ENCODE measurements at places on chromosomes 3 and 15. TPM values are rescaled to one million over a fixed set of nuclear protein-coding genes. Genes with fewer than 3 reads are reported as not detected.

DNA sequence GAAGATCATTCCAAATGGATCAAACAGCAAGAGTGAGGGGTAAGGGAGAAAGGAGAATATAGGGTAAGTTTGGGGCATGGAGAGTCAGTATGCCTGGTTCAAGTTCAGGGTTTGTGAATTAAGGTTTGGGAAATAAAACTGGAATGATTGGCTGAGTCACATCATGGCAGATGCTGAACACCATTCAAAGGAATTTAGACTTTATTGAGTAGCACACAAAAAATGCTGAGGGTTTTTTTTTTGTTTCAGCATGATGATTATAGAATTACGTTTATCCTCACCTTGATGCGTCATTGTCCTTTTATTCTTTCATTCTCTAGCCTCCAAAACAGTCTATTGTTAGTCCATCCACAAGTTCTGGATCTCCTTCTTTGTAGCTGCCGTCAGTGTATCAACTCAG lies 220.0 kb upstream of the UMPS start:
- DNase-seq = no peak

MUC20 gene
- 1.2 TPM for polyA plus RNA-seq

NAALADL2 gene
- not detected for polyA plus RNA-seq

DNA sequence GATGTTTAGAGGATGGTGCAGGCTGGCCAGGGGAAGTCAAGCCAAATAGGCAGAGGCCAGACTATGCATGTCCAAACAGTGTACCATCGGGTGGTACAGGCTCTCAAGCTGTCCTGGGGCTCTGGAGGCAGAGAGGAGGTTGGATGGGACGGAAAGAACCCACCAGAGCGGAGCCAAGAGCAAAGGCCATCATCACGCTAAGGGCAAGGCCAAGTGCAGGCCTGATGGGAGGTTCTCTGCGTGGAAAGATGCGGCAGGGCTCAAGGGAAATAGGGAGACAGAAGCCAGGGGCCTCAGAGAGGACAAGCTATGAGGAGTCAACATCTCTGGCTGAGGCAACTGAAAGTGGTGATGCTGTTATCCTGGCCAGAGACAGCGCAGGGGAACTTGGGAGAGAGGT lies 102.7 kb downstream of the ASB7 start:
- DNase-seq = no peak

DNA sequence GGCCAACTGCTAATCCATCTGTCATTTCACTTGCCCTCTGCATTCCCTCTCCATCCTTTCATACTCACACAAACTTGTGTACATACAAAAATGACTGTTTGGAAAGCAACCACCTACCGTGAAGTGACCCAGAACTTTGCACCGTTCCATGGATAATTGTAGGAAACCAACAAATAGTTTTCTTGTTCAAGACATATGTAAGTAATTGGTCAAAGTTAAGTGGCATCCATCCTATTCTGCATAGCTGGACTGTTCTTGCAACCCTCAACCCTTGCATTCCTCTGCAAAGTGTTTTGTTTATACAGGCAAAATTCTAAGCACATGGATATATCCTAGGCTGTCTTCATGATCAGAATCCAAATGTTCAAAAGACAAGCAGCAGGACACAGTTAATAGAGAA lies 592.5 kb downstream of the MECOM start:
- DNase-seq = no peak

MAP1A gene
- 0.05 TPM for polyA plus RNA-seq

DNA sequence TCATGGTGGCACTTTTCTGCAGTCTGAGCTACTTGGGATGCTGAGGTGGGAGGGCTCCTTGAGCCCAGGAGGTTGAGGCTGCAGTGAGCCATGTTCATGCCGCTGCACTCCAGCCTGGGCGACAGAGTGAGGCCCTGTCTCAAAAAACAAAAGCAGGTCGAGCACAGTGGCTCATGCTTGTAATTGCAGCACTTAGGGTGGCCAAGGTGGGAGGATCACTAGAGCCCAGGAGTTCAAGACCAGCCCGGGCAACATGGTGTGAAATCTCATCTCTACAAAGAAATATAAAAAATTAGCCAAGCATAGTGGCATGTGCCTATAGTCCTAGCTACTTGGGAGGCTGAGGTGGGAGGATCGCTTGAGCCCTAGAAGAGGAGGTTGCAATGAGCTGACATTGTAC lies 10.0 kb downstream of the UBAP1L start:
- no peak for DNase-seq

- DNase-seq = no peak
Measured at GRCh38 chr3:10925436-10926255, 66.9 kb upstream of the SLC6A1 start.

CHRNA5 gene
- polyA plus RNA-seq = not detected

ISLR2 gene
- not detected for polyA plus RNA-seq

DNA sequence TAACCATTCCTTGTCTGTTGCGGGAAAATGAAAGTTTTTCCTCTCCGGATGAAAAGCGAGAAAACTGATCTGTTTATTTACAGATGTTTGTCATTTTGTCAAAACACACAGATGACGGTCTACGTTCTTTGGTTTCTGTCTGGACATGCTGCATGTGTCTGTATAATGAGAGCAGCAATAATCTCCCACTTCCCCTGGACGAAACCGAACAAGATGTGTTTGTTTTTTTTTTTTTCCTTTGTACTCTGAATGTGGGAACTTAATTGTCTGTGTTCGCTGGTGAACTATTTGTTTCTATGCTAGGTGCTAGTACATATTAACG lies 33.6 kb downstream of the PTPRG start:
- no peak for DNase-seq

DNA sequence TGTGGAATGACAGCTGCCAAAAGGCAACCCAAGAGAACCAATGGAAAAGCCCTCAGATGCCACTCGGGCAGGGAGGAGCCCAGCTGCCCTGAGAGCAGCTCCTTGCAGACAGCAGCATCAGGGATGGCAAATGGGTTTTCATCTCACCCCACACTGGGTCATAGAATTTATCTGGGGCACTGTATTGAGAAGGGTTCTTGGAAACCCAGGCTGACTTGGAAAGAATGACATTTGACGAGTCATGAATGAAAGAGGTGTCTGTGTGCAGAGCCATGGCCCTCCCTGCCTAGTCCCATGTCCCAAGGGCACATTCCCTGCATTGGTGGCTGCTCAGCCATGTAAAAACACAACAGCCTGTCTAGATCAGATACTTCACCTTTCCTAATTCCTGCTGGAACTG lies 157.9 kb upstream of the BHLHE40 start:
- no peak for DNase-seq

DNA sequence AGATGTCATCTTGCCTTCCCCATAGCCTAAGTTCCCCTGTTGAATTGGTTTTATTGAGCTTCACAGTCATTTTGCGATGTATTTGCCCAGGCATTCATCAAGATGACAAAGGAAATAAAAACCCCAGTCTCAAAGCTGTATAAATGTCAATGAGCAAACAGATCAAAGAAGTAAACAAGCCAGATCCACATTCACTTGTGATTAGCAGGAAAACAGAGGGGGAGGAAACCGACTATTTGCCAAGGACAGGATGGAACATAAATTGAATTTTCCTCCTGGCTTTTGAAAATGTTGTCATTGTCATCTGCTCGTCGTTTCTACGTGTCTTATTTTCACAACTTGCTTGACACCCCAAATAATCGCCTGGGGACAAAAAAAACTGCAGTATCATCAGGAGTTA lies 83.5 kb downstream of the SV2B start:
- no peak for DNase-seq

DNA sequence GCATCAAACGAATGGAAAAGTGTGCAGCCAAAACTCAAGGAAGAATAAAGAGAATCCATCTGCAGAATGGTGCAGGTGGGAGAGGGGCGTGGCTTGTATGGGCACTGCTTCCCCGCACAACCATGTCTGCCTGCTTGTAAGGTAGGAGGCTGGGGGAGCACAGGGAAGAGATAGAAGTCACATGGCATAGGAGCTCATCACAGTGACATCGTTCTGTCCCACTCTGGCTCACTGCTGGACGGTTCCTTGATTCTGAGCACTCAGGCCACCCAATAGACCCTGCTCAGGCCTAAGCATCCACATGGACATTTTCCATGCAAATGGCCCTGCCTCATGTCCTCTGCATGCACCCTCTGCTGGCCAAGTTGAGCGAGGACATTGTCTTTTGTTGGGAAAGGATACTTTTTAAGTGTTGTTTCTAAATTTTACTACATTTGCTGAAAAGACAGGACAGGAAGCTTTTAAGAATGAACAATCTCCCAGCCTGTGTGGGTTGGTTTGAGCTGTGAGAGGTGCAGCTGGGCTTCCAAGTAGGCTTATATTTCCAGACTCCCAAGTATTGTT lies 3.1 kb downstream of the MYLK start:
- DNase-seq = no peak

- DNase-seq = no peak
Measured at GRCh38 chr3:150449169-150449721, 41.1 kb downstream of the TSC22D2 start.

TRH gene
- not detected for polyA plus RNA-seq

GRCh38 chr15:69530991-69531664 lies 78.5 kb downstream of the RPLP1 start:
- DNase-seq = no peak

DNA sequence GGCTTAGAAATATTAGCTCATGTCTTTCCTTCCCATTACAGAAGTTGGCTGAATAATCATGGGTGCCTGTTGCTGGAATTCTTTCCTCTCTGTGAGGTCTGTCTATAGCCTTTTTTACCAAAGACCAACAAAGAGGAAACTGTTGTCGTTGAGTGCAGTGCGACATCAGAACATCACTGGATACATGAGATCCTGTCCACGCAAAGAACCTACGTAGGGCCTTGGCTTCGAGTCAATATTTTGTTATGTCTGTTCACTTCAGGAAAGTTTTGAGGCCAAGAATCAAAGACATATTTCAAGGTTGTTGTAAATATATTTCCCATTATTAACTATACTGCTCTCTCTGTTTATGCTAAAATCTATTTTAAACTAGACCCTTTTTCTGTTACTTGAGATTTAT lies 101.5 kb upstream of the IL12A start:
- no peak for DNase-seq

CHL1 gene
- 3.6 TPM for polyA plus RNA-seq

GOLGA8J gene
- not detected for polyA plus RNA-seq

- no peak for DNase-seq
Measured at GRCh38 chr3:12501360-12502020, 17.2 kb downstream of the TSEN2 start.

P2RY14 gene
- 48.8 TPM for polyA plus RNA-seq

- no peak for DNase-seq
Measured at GRCh38 chr3:141530415-141530768, 43.6 kb downstream of the RASA2 start.

DNA sequence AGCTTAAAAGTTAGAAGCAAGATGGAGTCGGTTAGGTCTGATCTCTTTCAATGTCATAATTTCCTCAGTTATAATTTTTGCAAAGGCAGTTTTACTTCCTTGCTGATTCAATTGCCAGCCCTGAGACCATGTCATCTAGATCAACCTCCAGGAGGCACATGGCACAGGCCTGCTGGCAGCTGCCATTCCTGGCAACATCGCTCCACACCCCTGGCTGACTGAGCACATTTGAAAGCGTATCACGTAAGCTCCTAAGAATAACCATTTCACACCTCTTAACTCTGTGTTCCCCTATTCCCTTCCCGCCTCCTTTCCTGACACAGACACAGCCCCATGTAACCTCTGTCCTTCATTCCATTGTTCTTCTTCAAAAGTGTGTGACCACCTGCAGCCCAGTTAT lies 313.9 kb upstream of the CTNNB1 start:
- DNase-seq = no peak

- no peak for DNase-seq
Measured at GRCh38 chr15:79455361-79455760, 23.2 kb downstream of the MINAR1 start.

DNA sequence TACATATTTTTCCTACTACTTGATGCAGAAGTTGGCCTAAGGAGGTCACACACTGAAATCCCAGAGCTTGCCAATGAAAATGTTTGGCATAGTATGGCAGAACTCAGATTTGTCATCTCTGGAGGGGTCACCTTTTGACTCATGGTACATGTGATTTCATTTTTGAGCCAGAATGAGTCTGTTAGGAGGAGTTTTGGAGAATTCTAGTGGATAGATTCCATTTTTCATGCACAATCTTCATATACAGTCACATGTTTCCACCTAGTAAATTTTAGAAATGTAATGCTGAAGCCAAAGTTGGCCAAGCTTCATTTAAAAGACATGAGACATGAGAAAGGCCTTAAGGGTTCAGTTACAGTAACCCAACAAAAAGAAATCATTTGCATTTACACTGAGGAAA lies 97.8 kb upstream of the IGSF10 start:
- DNase-seq = no peak

CYP19A1 gene
- not detected for polyA plus RNA-seq

GRCh38 chr3:13086531-13086981 lies 13.3 kb upstream of the IQSEC1 start:
- DNase-seq = peak; percentile 57

- DNase-seq = no peak
Measured at GRCh38 chr3:110074095-110074494, 736.7 kb upstream of the DPPA4 start.

GOLGA6B gene
- not detected for polyA plus RNA-seq

- DNase-seq = no peak
Measured at GRCh38 chr15:98738689-98739401, 90.5 kb downstream of the IGF1R start.

DNA sequence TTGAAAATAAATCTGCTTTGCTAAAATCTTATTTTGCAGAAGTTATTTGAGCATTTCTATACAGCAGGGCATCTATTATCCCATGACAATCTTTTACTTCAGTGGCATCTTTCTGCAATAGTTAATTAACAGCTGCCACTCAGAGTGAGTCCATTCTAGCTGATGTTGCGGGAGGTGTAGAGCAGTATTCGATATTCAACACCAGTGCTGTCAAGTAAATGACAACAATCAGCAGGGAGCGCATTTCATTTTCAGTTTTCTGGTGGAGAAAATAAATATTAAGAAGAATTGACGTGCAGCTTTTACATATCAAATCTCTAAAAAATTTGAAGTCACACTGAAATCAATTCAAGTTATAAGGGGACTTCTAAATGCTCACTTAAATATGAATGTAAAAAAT lies 286.2 kb downstream of the CTNNB1 start:
- DNase-seq = no peak

C3orf22 gene
- not detected for polyA plus RNA-seq

EPB42 gene
- polyA plus RNA-seq = not detected

GRCh38 chr3:26588931-26589330 lies 33.6 kb upstream of the LRRC3B start:
- no peak for DNase-seq

DNA sequence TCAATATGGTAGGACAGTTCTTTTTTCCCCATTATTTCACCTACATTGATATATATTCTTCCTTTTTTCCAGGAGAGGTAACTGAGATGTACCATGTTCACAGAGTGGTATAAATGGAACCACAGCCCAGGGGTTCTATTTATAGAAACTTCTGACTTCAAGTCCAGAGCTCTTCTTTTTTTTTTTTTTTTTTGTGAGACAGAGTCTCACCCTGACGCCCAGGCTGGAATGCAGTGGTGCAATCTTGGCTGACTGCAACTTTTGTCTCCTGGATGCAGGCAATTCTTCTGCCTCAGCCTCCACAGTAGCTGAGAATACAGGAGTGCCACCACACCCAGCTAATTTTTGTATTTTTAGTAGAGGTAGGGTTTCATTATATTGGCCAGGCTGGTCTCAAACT lies 267.1 kb upstream of the TPRG1 start:
- DNase-seq = no peak

IDH3A gene
- polyA plus RNA-seq = 81.0 TPM

Measured in naive B cell (primary cell).